Left ventricle myocardium inferior (tissue), 1 donor: ENCODE measurements at places on chromosomes 12 and 14.
A peak's percentile ranks its signal among the peaks of the same experiment; 100 is the strongest.

DNA sequence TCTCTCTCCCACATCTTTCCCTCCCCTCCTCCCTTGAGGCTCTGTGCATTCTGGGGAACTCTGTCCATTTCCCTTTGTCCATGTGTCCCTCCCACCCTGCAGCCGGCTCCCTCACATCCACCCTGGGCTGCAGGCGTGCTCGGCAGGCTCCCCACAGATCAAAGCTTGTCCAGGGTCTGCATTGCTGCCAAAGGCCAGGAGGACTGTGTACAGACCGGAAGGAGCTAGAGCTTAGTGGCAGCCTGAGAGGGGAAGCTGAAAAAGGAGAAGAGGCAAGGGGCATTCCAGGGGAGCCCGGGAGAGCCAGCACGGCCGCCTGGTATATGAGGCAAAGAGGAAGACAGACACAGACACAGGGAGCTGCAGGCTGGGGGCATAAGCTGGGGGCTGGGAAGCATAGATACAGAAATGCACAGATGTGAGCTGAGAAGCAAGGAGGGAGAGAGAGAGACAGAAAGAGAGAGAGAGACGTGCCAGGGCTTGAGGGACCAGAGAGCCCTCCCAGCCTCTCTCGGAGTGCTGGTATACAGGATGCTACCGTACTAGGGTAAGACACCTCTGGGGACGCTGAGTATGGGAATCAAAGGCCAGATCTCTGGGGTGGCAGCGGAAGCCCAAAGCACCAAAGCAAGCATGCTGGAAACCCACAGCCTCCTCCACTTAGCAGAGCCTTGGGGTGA lies 3.3 kb downstream of the CD4 start:
- peak; percentile 38 for DNase-seq

- DNase-seq = peak; percentile 84
Measured at GRCh38 chr14:63727736-63728728, at the start of gene SGPP1. Gene SGPP1, minus strand, starts transcription at chr14:63728065. Its CDS starts 121 bp downstream, at chr14:63727944.

DNA sequence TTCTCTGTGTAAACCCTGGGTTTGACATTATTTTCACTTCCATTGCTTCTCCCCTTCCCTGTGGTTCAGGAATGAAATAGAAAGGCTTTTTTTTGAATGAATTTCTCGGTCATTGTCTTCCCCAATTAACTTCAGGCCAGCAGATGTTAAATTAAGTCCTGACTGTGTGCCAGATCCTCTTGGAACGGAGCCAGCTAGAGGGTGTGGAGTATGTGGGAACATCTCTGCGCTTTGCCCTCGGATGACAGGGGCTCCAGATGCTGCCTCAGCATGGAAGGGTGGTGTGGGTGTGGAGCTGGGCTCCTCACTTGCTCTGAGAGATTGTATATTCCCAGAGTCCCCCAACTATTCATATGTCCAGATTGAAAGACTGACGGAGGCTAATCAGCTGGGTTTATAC lies 13.1 kb downstream of the KRT85 start:
- DNase-seq = no peak

DNA sequence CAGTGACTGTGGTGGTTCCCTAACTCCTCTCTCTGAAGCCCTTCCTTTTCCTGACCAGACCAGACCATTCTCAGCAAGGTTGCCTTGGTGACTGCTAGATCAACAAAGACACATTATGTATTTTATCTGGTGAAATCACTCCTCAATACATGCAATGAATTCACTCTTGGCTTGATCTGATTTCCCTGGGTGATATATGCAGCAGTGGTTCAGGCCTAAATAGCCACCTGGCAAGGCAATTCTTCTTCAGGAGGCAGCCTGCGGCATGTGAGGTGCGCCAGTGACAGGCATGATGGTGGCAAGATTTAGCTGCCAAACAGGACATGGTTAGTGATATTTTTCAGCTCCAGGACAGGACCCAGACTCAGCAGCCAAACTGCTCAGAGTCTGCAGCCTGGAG lies 350.3 kb upstream of the CCDC196 start:
- DNase-seq = no peak

- DNase-seq = no peak
Measured at GRCh38 chr12:113196582-113196981, 11.1 kb downstream of the RITA1 start.

DNA sequence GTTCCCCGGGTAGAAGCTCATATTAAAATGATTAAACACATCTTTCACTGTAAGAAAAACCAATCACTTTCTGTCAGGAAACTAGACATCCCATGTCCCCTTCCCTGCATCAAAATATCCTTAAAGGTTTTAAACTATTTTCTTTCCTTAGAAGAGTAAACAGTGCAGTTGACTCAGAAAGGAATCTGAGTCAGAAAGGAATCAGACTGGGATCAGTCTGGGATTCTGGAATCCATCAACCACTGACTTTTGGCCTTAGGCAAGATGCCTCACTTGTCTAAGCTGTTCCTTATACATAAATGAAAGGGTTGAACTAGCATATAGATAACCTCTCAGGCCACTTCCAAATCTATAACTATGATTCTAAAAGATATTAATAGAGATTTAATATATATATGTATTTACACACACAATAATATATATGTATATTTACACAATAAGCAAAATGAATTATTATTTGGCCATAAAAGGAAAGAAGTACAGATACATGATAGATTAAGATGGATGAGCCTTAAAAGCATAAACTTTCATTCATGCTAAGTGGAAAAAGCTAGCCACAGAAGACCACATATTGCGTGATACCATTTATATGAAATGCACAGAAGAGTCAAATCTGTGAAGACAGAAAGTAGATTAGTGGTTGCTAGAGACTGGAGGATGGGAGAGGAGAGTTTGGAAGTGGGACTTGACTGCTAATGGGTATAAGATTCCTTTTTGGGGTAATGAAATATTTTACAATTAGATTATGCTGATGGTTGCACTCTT lies 114.4 kb downstream of the SLC38A1 start:
- no peak for DNase-seq

DNA sequence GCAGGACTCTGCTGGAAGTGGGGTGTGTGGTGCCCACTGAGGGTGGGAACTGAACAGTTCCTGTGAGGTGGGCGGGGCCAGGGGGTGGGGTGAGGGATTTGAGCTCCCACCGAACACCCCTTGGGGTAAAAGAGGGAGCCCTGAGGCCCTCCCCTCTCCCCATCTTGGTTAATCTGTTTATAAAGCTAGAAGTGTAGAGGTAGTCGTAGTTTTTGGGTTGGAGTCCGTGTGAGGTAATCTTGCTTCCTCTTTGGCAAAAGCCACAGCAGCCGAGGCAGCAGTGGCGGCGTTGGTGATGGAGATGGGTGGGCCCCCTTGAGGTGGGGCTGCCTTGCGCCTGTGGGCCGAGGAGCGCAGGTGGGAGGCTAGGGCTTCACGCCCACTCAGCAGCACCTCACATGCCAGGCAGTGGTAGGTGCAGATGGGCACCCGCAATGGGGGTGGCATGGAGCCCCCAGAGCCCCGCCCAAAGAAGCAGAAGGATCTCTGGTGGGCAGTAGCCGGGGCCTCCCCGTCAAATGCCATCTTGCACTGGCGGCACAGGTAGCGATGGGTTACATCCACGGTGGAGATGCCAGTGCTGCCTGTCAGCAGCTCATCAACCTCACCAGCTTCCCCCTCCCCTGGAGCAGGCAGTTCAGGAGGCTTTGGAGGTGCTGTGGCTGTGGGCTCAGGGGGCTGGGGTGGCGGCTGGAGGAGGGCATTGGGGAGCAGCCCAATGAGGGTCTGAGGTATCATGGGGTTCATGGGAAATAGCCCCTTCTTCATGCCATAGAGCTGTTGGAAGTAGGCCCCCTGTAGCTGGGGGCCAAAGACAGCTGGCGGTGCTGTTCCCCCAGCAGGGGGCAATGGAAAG lies 29.6 kb downstream of the ZFHX2 start:
- no peak for DNase-seq

DNA sequence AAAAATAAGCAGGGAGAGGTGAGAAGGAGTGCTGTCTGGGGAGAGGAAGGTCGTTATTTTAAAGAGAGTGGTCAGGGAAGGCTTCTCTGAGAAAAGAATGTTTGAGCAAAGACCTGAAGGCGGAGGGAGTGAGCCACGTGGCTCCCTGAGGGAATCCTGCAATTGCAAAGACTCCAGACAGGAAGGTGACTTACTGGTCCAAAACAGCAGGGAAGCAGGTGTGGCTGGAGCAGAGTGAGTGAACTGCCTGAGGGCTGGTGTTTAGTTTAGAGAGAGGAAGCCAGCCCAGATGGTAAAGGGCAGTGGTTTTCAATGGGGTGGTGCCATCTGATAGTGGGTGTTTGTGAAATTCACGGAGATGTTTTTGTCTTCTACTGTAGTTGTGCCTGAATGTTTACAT lies 58.8 kb upstream of the LTA4H start:
- no peak for DNase-seq

GRCh38 chr12:123475246-123475703 lies 17.3 kb downstream of the SNRNP35 start:
- DNase-seq = no peak

DNA sequence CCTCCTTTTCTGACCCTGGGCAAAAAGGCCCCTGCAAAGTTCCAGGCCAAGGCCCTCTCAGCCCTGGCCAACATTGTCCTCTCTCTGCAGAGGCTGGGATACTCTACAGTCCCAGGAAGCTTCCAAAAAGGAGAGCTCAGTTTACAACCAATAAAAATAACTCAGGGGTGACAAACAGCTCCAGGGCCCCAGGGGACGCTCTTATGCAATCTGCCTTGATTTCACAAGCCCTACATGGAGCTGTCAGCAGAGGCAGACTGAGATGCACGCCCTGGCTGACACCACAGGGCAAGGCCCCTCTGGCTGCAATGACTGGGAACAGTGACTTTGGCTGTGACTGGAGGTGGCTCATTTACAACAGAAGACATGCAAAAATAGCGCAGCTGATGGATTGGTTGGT lies 129.0 kb upstream of the MED13L start:
- peak; percentile 92 for DNase-seq

GRCh38 chr12:103880299-103881142 lies 39.5 kb upstream of the NT5DC3 start:
- DNase-seq = no peak

GRCh38 chr14:68655021-68655831 lies 137.6 kb downstream of the ZFP36L1 start:
- no peak for DNase-seq

GRCh38 chr12:103820361-103820760 lies 20.7 kb downstream of the NT5DC3 start:
- DNase-seq = no peak

DNA sequence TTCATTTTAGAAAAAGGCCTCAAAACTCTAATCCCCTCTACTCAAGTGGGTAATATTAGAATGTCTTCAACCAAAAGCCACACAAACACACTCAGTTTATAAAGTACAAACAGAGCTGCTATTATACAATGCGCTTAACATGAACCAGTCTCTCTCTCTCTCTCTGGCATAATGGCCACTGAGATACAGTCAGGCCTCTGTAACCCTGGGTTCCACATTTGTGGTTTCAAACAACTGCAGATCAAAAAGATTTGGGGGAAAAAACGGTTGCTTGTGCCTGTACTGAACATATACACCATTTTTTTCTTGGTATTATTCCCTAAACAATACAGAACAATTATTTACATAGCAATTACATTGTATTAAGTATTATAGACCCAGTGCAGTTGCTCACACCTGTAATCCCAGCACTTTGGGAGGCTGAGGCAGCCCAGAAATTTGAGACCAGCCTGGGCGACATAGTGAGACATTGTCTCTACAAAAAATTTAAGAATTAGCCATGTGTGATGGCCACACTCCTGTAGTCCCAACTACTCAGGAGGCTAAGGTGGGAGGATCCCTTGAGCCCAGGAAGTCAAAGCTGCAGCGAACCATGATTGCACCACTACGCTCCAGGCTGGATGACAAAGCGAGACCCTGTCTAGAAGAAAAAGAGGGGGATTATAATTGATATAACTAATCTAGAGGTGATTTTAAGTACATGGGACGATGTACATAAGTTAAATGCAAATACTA lies 5.6 kb downstream of the SLC11A2 start:
- no peak for DNase-seq

DNA sequence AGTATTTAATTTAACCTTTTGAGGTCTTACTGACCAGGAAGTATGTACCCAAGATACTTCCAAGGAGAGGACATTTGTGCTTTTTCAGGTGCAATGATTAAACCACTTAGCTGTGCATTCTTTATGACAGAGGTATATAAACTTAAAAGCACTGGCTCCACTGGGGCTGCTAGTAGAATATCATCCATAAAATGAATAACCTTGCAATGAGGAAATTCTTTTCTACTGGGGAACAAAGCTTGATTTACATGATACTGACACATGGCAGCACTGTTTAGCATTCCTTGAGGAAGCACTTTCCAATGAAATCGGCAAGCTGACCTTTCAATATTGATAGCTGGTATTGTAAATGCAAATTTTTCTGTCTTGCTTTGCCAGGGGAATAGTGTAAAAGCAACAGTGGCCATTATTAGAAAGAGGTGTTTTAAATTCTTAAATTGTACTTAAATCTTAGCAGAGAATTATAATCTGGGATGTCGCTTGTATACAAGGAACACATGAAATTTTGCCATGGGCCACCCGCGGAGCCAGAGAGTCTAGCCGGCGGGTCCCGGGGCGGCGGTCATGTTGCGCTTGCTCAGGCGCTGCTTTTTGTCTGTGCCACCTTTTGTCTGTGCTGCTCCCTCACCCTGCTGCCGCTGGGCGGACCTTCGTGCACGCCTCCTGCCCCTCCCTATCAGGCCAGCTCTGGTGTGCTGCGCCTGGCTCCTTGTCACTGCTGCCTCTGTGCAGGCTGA lies 20.9 kb upstream of the BLTP3B start:
- peak; percentile 81 for DNase-seq

GRCh38 chr12:47586952-47587669 lies 118.7 kb downstream of the RPAP3 start:
- no peak for DNase-seq

DNA sequence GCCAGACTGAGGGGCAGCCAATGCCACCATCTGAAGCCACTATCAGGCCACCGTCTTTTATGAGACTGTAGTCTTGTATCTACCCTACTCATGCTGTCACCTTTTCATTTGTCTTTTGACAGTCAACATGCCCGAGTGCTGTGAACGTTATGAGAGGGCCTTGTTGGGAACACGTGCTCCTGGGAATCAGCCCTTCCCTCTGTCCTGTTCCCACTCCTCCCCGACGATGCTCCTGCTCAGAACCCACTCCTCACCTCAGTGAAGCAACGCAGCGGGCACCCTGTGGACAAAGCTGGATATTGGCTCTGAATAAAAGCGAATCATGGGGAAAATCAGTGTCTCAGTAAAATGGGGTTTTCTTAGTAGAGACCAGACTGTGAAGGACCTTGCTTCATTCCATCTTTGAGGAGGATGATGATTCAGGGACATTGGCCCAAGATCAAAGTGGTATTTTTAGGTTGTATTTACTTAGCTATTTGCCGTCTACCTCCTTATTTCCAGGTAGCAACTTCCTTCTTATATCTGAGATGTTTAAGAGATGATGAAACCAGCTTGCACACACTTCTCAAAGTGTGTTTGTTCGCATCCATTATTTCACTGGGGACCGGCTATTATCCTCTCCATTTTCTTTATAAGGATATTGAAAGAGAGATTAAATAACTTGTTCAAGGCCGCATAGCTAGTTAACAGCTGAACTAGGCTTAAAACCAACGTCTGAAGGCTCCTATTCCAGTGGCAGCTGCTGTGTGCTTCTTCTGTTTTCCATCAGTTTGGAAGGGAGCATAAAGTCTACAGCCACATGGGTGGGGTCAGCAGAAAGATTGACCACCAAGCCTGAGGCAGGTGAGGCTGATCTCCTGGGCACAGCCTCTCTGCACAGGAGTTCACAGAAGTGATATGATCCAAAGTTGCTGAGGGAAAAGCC lies 43.9 kb upstream of the CTDSP2 start:
- no peak for DNase-seq

- DNase-seq = no peak
Measured at GRCh38 chr12:40762072-40762471, 69.8 kb downstream of the CNTN1 start.
